Stimulated activated CD8-positive, alpha-beta memory T cell treated with anti-CD3 and anti-CD28 coated beads, Interleukin-4, amount 100 ng/mL, for 1 hour (primary cell): ENCODE measurements at places on chromosomes 3 and 15.

DNA sequence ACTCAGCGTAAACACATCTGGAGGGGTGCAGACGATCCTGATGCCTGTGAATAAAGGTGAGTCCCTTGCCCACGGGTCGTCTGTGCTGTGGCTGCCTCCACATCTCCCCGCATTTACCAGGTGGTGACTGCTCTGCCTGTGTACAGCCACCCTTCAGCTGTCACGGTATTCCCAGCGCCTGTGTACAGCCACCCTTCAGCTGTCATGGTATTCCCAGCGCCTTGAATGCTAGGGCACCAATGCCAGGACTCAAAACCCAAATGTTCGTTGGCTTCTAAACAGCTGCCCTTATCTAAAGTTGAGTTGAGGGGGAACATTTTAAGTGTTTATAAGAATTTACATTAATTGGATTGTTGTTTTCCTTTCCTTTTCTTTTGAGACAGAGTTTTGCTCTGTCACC is 27.4 kb downstream of the MAP6D1 start:
- no peak for DNase-seq

DNA sequence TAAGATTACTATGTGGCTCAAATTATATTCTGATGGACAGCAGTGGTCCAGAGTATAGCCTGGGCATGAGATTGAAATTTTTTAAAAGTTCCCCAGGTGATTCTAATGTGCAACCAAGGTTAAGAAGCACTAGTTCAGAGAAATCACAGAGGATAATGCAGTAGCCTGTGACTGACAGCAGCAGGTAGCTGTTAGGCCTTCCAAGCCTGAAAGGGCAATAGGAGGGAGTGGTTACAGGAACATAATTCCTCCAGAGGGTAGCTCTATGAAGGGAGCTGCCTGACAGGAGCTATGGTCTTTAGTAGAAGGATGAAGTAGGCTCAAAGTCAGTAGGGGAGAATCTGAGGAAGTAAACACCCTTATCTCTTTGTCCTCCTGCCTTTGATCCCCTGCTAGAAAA is 342.9 kb upstream of the PPP2R3A start:
- DNase-seq = no peak

GRCh38 chr15:95202569-95203349 is 971.4 kb downstream of the MCTP2 start:
- no peak for DNase-seq

- no peak for DNase-seq
Observed at GRCh38 chr15:58247855-58248842, 110.0 kb downstream of the AQP9 start.

GRCh38 chr3:87742250-87742649 is 316.6 kb downstream of the CGGBP1 start:
- no peak for DNase-seq

- no peak for DNase-seq
Observed at GRCh38 chr3:184415203-184415490, 35.3 kb downstream of the CHRD start.

DNA sequence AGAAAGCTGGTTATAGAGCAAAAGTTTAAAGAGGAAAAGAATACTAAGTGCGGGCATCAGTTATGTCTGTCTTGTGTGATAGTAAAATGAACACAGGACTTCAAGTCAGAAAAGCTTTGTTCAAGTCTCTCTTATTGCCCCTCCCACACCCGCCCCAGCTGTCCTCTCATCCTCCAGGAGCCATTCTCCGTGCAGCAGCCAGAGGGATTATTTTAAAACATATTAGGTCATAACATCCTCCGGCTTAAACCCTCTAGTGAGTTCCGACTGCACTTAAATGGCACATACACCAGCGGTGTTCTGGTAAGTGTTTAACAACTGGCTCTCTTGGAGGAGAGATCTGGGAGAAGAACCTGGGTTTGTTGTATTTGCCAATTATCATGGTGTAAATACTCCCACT is 104.8 kb upstream of the TNFAIP8L3 start:
- no peak for DNase-seq

DNA sequence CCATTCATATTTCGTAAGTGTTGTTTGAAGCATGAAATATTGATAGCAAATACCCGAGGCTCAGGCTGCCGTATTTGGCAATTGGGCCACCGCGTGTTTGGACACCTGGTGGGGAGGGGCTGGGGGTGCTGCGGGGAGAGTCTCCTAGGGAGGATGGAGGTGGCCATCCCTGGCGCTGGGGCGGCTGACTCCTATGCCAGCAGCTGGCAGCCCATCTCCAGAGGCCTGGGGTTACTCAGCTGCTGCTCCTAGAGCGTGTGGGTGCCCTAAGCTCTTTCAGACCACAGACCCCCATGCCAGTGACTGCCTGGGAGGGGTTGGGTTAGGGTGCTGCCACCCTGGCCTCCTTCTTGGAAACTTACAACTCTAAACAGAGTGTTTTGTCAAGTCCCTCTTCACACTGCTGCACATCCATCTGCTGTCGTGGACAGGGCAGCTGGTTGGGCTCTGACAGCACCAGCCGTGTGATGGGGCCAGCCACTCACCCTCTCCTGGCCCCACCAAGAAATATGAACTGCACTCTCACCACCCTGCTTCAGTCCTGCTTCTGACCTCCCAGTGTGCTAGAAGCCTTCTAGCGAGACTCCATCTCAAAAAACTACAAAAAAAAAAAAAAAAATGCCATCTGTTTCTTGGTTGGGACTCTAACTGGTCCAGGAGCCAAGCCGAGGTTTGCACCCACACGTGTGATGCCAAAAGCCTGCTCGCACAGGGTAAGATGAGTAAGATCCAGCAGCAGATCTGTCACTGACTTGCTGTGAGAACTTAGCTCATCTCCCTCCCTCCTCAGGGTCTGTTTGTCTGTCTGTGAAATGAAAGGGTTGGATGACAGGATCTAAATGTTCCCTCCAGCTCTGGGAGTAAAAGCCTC is 156.2 kb downstream of the MEGF11 start:
- no peak for DNase-seq

DNA sequence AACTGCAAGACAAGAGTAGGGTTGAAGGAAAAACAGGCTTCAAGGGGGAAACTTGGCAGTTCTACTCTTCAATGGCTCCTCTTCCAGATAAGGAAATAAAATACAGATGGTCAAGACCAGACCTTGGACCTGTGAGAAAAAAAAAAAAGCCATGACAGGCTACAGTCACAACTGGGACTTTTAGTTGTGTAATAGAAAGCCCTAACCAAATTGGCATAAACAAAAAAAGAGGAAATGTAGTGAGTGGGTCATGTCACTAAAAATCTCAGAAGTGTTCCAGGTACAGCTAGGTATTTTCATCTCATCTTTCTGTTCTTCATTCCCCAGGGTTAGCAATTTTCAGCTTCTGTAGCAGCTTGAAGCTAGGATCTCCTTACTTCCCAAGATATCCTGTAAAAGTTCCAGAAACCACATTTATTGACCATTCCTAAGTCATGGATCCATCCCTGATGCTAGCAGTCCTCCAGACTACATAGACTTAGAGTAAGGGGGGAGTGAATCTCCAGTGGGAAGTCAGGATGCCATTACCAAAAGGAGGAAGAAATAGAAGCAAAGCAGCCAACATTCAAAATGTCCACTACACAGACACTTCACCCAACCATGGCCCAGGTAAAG is 61.0 kb upstream of the CSTA start:
- no peak for DNase-seq

DNA sequence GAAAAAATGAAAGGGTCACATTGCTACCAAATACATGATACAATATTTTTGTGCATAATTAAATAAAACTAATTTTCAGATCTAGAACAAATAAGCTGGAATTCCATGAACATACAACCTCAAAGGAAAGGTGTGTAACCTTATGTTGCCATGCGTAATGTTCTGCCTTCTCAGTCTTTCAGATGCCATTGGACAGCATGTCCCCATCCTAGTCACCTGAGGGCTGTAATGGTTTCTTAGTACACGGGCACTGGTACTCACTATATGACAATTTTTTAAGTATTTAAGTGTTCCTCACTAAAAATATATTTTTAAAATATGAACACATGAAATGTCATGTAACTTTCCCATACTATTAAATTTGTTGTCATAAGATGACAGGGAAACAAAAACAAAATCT is 24.1 kb downstream of the NEK10 start:
- no peak for DNase-seq

DNA sequence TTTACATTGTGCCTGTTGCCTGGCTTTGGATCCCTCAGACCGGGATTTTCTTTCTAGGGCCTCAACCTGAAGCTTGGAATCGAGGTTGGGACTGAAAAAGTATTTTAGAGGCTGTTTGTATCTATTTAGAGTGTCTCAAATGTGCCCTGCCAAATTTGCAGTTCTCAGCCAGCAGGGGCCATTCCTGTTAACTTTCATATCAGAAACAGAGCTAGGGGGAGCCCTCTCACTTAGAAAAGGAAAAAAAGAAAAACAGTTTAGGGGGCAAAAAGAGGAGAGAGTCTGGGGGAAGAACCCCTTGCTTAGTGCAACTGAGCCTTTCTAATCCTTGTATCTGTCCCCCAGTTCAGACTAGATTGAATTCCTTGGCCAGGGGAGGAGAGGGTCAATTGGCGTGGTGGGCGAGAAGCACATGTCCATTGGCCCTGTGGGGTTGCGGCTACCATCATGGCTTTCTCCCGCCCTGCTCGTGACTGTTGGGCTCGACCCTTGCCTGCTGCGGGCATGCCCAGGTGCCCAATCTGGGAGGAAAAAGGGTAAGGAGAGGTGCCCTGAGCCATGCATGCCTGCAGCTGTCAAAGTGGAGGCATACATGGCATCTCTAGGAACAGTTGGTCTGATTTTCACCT is 101.6 kb downstream of the CFAP44 start:
- DNase-seq = no peak

DNA sequence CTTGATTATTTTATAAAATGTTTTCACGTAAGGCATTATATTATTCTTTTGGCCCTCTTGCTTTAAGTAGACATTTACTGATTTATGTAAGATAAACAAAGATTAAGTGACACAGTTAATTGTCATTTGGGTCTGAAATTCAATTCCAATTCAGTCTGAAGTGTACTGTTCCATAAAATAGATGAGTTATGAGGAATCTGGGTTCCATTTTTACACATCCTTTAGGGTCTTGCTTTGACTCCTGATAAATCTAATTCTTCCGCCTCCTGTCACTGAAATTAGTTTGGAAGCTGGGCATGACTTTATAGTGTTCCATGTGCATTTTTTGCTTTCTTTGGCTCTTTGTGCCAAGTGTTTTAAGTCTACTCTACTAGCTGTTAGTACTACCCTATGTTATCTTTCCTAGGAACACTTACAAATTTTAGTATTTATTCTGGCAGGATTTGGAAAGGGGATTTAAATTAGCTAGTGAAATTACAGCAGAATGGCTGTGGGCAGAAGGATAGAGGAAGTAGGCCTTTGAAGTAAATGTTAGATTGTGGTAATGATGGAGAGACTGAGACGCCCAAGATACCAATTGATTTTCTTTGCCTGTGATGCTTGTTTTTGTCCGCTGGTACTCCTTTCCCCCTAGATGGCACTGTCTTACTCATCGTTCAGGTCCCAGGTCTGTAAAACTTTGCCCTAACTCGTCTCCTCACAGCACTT is 14.3 kb downstream of the ARL8B start:
- DNase-seq = no peak

- DNase-seq = no peak
Observed at GRCh38 chr3:157471064-157471463, 32.2 kb downstream of the VEPH1 start.

- DNase-seq = no peak
Observed at GRCh38 chr15:81097890-81098280, 36.2 kb upstream of the CFAP161 start.

DNA sequence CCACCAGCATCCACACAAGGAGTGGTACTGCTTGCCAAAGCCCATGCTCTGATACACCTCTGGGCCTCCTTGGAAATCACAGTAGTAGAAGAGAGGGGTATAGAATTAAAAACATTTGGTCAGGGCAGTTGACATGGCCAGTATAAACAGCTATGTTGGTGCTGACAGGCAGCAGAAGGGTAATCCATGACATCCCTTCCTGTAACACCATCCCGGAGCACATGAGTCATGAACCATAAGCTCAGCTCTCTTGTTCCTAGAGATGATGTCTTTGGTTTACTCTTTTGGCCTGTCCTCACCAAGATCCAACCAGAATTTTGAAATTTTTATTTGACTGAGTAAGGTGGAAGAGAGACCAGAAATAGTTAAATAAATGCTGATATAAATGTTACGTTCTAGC is 132.6 kb upstream of the CTDSPL start:
- DNase-seq = no peak

DNA sequence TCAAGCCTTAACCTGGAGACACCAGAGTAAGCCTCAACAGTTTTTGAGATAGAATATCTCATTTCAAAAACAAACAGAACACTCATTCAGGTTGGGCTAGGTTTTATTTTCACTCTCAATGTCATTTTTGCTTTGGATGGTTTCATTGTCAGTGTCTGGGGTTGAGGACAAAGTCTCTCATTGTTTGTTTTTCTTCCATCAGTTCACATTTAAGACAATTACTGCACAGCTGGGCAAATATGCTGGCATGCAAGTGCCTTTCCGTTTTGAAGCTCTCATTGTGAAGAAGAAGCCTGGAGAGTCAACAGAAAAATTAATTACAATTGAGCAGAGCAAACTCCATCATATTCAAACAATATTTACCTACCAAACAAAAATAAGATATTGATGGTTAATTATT is 1050.0 kb downstream of the TBL1XR1 start:
- DNase-seq = no peak

- no peak for DNase-seq
Observed at GRCh38 chr3:16147220-16147994, 27.1 kb upstream of the GALNT15 start.

- no peak for DNase-seq
Observed at GRCh38 chr3:27449530-27450150, 34.5 kb downstream of the SLC4A7 start.

- DNase-seq = no peak
Observed at GRCh38 chr3:139559541-139559940, 20.0 kb upstream of the RBP1 start.

DNA sequence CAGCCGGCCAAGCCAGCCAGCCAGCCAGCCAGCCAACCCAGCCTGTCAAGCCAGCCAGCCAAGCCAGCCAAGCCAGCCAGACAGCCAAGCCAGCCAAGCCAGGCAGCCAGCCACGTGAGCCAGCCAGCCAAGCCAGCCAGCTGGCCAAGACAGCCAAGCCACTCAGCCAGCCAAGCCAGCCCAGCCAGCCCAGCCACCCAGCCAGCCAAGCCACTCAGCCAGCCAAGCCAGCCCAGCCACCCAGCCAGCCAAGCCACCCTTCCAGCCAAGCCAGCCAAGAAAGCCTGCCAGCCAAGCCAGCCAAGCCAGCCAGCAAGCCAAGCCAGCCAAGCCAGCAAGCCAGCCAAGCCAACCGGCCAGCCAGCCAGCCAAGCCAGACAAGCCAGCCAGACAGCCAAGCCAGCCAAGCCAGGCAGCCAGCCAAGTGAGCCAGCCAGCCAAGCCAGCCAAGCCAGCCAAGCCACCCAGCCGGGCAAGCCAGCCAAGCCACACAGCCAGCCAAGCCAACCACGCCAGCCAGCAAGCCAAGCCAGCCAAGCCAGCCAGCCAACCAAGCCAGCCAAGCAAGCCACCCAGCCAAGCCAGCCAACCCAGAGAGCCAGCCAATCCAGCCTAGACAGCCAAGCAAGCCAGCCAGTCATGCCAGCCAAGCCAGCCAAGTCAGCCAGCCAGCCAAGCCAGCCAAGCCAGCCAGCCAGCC is 199.5 kb downstream of the GOLGA6L6 start:
- DNase-seq = no peak
